Stimulated activated naive CD8-positive, alpha-beta T cell treated with anti-CD3 and anti-CD28 coated beads, Interleukin-15, amount 100 ng/mL, for 72 hours (primary cell): ENCODE measurements at places on chromosomes 11 and 22.

DNA sequence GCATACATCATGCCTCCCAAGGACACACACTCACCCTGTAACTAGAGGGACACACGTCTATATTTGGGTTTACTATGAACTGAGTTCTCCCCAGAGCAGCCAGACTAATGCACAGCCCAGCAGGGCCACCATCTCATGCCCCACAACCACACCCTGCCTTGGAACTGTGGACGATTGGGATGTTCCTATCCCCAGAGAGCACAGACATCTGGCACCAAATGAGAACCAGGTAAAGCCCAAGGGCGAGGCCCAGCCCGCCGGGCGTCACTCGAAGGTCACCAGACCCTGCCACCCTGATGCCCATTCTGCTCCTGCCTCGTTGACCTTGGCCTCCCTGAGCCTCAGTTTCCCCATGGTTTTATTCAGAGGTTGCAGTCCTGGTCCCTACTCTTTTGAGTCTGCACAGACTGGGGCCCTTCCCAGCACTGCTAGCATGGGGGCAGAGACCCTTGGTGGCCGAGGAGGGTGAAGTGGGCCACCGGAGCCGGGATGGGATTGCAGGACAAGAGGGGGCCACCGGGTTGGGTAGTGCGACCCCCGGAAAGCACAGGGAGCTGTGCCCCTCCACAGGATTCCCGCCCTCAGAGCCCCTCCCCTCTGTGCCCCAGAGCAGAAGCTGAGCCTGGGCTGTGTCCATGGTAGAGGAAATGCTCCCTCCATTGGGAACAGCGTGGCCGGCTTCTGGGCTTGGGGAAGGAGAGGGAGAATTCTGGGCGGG, 56.8 kb downstream of the IGLL5 start:
- no peak for DNase-seq

GRCh38 chr11:129637473-129637872, 178.2 kb upstream of the TMEM45B start:
- peak; percentile 32 for DNase-seq

DNA sequence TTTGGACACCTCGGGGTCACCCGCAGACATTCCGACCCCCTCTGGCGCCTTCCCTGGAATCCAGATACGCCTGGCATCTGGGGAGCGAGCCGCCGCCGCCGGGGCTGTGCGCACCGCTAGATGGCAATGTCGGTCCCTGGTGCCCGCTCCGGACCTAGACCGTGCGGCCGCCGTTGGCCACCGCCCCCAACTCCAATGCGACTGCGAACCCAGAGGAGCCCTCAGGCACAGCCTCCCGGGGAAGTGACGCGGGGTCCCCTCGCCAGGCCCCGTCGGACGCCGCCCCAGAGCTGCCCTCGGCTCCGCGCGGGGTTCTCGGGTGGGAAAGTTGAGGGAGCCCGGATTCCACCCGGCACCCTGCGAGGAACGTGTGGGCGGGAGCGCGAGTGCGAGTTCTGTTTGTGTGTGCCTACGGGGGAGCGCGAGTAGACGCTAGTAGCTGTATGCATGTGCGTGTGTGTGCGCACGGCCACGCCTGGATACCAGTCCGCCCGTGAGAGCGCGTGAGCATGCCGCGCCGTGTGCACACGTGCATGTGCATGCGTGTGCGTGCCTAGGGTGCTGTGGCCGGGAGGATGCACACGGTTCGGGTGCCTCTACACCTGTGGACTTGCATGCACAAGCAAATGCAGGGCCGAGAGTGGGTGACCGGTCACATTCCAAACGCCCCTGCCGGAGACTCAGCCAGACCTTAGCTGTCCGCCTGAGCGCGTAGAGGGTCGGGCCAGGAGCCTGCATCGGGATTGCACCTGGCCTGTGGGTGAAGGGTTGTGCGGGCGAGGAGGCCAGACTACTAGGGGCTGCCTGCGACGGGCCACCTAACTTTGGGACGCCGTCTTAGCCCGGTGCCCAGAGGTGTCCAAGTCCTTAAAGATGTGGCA, 1.9 kb downstream of the CHRM4 start:
- peak; percentile 54 for DNase-seq

GRCh38 chr11:12829131-12829530, 154.9 kb downstream of the TEAD1 start:
- DNase-seq: no peak

DNA sequence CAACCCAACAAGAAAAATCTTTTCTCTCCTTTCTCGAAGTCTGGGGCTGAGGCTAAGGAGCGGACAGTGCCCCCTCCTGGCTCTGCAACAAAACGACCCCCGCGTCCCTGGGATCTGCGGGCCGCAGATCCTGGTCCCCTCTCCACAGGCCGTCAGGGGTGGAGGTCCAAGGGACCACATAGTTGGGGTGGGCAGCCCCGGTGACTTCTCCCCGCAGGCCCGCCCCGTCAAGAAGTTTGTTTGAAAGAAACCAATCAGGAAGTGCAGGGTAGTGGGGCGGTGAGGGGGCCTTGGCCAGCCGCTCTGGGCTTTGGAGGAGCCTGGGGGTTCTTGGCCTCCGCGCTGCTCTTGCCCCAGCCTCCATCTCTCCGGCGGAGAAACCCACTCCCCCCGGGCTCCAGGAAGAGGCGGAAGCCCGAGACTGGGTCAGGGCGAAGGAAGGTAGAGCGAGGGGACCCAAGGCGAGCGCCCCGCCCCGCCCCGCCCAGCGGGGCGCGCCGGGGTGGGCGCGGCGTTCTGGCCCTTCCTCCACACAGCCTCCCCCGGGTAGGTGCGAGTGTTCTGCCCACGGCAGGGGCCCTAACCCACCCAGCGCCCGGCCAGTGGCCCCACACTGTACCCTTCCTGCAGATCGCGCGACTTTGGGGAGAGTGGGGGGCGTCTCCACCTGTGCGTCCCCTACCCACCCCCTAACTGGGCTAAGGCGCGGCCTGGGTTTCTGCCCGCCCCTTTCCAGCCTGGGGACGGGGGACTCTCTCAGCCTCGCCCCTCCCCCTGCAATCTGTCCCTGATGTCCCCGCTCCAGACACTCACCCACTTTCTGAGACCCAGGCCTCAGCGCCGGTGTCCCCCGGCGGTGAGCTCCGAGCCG, 1.3 kb downstream of the TP53I11 start:
- no peak for DNase-seq

GRCh38 chr11:100910808-100911207, 218.8 kb downstream of the PGR start:
- DNase-seq: no peak

GRCh38 chr11:122076512-122077120, 39.4 kb downstream of the BLID start:
- DNase-seq: no peak

DNA sequence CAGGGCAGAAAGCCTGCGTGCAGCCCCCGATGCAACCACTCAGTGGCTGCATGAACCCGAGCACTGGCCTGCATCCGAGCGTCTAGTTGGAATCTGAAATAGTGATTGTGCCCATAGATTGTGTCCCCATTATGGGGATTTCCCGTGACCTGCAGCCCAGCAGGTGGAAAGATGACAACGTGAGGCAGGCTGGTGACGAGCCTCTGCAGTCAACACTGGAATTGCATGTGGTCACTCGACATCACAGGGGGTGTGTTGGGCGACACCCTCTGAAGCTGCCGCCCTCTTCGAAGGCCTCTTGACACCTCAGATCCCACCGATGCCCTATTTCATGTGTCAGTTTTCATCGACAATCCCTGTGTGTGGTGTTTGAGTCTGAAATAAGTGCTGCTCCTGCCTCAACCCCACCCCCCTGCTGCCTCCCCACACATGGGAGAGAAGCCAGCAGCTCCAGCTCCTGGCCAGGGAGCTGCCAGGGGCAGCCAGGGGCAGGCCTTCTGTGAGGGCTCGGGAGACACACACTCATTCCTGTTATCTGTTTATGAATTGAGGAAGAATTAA, 172.0 kb upstream of the B3GAT1 start:
- DNase-seq: no peak

DNA sequence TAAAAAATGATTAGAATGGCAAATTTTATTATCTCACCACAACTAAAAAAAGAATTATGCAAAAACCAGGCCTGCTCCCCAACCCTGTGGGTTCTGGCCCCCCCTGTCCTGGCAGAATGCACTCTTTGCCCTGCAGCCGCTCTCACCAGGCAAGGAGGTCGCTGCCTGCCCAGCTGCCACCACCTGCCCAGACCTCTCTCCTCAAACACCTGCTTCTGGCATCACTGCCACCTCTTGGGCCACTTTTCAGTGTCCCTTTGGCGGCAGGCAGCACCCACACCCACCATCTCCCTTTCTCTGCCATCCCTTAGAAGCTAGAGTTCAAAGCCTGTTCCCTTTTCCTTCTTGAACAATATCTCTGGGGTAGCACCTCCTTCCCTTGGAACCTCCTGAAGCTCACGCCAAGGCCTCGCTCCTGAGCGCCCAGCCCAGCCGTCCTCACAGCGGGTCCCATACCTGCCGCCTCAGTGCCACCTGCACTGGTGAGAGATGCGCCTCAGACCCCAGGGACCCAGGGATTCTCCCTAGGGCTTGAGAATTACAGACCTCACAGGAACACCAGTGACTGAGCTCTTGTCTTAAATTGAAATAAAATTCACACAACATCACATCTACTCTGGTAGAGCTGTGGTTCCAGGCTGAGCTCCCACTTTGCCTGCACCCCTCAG, 44.6 kb downstream of the SGSM3 start:
- no peak for DNase-seq

- no peak for DNase-seq
These were observed 26.3 kb upstream of the RFPL3 start for GRCh38 chr22:32331236-32331917.

- peak; percentile 2 for DNase-seq
These were observed 29.4 kb upstream of the SLN start for GRCh38 chr11:107741044-107741823.

DNA sequence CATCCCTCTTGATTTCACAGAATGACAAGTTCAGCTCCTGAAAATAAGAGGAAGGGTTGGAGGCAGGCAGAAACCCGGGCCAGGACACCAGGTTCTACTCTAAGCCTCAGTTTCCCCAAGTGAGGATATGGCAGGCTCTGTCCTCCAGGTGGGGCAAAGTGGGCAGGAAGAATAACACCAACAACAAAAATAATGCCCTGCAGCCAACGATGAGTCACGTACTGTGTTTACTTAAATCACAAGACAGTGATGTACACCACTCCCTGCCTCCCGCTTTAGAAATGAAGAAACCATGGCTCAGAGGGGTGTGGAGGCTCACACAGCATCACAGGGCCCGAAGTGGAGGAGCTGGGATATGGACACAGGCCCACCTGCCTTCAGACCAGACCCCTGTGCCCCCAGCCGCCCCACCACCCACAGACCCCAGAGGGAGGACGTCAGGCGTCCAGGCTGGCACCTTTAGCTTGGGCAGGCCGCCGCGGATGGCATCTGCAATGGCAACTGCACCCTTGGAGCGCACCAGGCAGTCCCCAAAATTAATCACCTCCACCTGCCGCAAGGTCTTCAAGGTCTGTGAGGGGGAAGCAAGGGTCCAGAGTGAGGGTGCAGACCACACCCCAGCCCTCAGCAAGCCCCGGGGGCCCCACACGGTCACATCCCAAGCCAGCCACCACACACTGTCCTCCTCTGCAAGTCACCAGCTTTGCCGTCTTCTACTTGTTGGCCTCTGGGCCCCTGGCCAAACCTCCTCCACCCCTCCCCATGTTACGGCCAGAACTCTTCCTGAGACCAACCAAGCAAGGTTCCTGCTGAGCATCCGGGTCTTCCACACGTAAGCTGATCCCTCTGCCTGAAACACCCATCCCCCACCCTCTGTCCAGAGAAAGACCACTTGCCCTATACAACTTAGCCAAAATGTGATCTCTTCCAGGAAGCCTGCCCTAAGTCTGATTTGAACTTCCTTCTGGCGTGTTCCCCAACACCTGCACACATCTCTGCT, 15.8 kb upstream of the CHADL start:
- no peak for DNase-seq

DNA sequence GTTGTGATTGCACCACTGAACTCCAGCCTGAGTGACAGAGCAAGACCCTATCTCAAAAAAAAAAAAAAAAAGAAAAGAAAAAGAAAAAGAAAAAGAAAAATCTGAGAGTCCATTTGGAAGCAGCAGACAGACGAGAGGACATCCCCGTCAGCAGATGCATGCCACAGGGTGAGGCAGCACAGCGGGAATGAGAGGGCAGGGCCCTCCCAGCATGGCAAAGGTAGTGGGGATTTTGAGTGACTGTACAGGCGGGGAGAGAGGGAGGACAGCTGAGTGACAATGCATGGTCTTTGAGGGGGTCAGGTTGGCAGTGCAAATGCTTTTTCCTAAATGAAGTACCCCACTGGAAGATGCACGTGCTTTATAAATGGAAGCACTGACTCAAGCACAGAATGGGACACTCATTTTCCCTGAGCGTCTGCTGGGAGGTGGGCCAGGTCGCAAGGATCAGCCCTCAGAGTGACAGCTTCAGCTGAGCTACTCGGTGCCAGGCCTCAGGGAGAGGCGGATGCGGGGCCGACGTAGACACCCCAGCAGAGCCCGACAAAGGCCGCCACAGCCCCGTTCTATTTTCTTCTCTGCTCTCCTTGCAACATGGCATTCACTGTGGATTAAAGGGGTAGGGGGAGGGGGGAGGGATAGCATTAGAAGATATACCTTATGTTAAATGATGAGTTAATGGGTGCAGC, 113.5 kb downstream of the SHANK2 start:
- DNase-seq: no peak

DNA sequence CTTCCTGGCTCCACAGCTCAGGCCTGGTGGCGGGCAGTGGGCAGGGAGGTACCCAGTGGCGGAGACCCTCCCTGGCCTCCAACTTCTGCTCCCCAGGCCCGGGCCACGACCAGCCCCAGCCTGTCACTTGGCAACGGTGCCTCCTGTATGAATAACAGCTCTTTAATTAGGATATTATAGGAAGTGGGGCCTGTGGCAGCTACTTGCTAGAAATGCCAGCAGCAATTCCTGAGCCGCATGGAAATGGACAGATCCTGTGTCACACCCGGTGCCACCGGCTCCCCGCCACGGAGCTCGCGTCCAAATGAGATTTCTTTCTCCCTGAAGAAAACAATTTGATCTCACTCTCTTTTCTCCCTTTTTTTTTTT, 104.5 kb downstream of the CHST1 start:
- DNase-seq: no peak

DNA sequence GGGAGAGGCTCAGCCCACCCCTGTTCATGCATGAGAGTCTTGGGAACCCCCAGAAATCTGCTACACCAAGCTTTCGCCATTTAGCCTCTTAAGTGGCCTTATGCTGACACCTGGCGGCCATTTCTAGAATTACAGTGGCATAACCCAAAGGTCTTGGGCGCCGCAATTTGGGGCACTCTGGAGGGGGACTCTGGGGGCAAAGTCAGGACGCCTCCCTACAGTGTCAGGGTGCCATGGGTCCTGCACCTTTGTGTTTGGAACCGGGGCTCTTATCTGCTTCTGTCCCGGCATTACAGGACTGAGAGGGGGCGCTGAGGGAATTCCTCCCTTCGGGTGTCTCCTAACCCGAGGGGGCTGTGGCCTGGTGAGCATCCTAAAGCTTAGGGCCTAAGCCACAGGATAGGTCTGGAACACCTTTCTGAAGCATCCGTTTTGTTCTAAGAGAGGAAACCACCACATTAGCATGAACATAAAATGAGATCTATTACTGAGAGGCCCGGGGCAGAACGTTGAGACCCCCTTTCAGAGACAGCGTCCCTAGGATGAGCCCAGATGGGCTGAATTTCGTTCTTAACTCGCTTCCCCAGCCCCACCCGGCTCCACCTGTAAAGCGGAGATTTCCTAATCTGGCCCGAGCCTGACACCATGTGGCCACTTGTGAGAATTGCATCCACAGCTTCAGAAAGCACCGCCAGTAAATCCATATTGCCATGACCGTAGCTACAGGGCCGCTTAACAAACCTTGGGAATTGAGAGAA, 9.3 kb downstream of the INS start:
- peak; percentile 77 for DNase-seq
